ENCODE measurements at places on chromosomes 12 and 14.

- no peak for DNase-seq
These were observed 86.0 kb upstream of the ATF1 start for GRCh38 chr12:50677858-50678257.

DNA sequence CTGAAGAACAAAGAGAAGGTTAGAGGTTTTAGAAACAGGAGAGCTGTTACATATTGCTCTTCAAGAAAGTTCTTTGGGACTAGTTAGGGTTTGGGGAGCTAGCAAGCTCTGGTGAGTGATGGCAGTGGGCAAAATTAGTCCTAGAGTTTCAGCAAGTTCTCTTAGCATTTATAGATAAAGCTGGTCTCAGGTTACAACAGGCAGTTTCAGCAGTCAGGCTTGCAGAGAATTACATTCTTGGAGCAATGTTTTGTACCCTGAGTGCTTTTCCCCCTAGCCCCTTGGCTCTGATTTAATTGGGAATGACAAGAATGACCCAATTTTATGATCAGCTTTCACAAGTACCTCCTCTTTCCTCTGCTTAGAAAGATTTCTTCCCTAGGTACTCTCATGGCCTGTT lies 21.4 kb upstream of the EID3 start:
- DNase-seq, result no peak

DNA sequence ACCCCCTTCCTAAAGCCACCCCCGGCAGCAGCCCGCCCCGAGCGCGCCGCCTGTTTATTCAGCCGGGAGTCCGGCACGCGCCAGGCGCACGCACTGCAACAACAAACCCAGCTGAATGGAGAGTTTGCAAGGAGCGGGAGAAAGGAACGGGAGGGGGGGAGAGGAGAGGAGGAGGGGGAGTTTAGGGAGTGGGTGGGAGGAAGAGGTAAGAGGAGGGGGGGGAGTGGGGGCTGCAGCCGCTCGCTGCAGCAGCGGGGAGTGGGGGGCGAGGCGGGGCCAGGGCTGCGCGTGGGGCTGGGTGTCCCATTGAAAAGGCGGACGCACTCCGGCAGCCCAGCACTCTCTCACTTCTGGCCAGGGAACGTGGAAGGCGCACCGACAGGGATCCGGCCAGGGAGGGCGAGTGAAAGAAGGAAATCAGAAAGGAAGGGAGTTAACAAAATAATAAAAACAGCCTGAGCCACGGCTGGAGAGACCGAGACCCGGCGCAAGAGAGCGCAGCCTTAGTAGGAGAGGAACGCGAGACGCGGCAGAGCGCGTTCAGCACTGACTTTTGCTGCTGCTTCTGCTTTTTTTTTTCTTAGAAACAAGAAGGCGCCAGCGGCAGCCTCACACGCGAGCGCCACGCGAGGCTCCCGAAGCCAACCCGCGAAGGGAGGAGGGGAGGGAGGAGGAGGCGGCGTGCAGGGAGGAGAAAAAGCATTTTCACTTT lies at the start of gene ASCL1:
Gene ASCL1 (plus strand): TSS at position 336 of the 712 bp plus-strand sequence. CDS start 571 bp downstream, outside the sequence.
- DNase-seq, result no peak

DNA sequence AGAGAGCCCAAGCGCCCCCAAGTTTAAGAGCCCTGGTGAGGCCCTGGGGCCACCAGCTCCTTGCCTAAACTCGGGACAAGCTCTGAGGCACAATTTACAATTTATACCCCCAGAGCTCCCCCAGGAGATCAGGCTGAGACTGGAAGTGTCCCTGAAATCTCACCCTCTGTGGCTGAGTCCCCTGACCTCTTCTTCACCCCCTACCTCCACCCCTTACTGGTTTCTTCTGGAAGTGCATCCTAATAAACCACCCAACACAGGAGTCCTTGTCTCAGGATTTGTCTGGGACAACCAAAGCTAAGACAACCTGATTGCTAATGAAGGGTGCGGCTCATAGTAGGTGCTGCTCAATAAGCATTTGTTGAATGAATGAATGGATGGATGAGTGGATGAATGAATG lies 206.4 kb downstream of the BCL11B start:
- DNase-seq, result no peak

DNA sequence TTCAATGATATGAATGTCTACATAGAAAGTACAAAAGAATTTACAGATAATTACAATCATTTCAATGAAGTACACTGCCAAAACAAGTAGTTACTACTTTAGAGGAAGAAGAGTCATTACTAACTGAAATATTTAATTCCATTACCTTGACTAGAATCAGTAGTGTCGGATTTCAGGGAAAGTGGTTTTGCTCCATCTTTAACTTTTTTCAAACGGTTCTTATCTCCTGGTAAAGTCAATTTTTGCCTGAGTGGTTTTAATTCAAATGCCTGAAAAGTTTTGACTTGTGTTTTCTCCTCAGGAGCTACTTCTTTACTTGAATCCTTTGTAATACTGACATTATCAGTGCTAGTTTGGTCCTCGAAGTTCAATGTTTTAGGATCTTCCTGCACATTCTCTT lies 6.9 kb downstream of the ZFC3H1 start:
- DNase-seq, result no peak

DNA sequence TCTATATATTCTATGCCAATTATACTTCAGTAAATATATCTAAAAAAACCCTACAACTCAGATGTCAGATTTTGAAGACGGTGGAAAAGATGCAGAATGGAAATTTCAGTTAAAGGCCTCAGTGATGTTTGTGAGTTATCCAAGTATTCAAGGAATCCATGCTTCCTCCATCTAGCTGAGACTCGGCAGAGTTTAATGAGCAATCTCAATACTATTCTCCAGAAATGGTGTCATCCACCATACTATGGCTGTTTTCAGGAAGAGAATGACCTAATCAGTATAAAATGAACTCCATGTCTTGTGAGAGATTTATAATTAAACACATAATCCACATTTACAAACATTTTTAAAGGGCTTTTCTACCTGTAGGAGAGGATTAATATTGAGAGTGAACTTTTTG lies 66.0 kb downstream of the KLHL28 start:
- DNase-seq, result no peak

GRCh38 chr14:99590746-99591555 lies 13.1 kb downstream of the CCDC85C start:
- no peak for DNase-seq

DNA sequence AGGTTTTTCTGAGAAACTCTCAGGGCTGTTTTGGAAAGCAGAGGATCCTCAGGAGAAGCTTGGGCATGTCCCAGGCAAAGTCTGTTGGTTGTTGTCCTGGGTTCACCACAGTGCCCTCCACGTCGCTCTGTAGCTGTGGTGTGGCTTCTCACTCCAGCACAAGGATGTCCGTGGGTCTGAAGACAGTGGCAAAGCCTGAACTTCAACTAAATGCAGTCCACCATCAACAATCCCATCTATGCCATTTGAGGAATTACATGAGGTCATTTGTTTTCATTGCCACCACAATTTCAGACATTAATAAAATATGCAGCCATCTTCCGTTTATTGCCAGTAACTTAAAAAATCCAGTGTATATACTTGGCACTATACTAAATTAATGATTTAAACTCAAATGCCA lies 272.1 kb downstream of the LRIG3 start:
- no peak for DNase-seq

GRCh38 chr12:62629971-62630739 lies 163.5 kb downstream of the MON2 start:
- no peak for DNase-seq

GRCh38 chr14:24147761-24148428 lies 597 bp downstream of the RNF31 start:
- DNase-seq, result no peak

GRCh38 chr12:823028-823698 lies 70.8 kb downstream of the WNK1 start:
- no peak for DNase-seq

DNA sequence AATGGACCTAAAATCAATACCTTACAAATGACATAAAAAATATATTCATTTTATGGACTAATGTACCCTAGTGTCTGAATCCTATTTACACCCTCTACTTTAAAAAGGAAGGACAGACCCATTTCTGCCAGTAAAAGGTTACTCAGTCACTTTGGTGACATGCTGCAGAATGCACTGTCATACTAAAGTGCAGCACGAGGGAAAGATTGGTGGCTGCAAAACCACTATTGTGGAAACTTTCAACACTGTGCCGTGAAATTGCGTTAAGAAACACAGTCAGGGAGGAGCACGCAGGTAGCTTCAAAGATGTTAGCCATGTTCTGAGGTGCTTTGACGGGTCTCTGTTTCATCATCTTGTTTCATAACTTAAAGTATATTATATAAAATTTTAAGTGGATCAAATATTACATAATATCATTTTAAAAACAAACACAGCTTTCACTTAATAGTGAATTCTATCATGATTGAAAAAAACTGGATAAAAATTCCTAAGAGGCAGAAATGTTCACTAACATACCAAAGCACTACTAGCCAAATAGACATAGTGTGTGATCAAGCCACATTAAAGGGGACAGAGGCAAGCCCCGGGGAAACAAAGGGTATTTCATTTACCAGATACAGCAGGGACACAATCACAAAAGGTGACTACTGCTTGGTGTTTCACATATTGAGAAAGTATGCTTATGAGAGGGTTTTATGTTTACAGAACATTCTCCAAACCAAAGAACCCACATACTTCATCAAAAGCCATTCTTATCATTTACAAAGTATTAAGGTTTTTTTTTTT lies 330.8 kb upstream of the SOX5 start:
- DNase-seq, result no peak

DNA sequence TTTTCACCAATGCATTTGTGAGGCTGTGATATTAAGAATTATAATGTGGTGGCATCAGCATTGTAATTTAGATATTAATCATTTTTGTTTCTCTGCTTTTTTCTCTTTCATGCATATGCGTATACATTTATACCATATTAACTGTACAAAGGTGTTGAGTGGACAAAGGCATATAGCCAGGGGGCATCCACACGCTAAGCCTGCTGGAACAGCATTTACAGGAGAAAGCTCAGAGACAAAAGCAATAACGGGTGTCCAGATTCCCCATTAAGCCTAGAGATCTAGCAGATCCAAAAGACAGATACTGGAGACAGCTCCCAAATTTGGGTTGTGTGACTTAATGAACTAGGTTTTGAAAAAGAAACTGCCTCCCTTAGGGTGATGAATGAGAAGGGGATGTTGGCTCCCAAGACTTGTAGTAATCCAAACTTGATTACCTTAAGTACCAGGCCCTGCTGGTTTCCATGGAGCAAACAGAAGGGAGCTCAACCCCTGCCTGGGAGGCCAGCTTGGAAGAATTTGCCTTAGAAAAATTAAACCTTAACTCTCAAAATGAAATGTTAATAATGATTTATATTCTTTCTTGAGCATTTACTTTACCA lies 181.9 kb downstream of the SLC6A15 start:
- no peak for DNase-seq

GRCh38 chr12:132998741-132999140 lies 12.6 kb downstream of the ZNF26 start:
- no peak for DNase-seq

DNA sequence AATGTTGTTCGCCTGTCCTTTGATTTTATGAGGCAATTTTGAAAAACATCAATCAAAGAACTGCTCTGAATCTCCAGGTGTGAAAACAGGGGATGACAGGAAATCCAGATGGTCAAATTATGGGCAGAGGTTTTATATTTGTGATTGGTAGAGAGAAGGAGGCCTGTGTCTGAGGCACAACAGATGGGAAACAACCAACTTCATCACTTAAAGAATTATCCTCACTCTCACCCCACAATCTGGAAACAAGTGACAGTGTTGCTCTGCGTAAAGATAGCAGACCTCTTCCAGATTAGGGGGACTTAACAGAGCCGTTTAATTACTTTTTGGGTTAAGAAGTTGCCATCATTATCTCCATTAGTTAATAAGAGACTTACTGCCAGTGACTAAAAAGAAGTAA lies 64.1 kb upstream of the EGLN3 start:
- DNase-seq, result no peak

GRCh38 chr12:49233842-49234526 lies 30.9 kb upstream of the TUBA1C start:
- no peak for DNase-seq

- no peak for DNase-seq
These were observed 136.8 kb downstream of the TPH2 start for GRCh38 chr12:72075401-72075800.

DNA sequence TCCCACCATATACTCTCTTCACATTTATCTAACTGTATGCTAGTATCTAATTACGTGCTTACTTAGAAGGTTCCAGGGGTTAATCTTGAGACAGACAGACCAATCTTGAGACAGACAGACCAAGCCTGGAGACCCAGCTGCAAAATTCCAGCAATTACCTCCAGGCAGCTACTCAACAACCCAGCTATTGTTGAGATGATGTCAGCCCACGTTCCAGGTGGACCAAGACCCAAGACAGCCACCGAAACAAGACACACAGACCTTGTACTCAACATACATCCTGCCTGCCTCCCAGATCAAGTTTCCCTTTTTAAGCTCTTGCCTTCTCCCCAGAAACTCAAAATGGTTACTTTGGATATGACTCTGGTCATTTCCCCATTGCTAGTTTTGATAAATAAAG lies 64.9 kb upstream of the VASH1 start:
- DNase-seq, result no peak

DNA sequence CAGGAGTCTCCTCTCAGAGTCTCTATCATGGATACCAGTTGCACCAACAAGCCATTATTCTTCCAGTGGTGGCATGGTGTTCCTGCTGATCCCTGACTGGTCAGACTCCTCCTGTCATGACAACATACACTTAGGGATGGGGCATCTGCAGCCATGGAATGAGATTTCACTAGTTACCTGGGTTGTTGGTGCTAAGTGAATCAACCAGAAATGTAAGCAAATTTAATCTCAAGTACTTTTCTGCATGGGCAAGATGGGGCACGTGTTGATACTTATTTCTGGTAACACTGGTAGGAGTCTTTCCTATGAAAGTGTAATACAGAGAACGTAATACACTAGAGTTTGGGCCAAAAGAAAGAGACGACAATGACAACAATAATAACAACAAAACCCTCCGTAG lies 211.5 kb upstream of the FOXN3 start:
- no peak for DNase-seq

- no peak for DNase-seq
These were observed 96.6 kb upstream of the E2F7 start for GRCh38 chr12:77161944-77162343.

DNA sequence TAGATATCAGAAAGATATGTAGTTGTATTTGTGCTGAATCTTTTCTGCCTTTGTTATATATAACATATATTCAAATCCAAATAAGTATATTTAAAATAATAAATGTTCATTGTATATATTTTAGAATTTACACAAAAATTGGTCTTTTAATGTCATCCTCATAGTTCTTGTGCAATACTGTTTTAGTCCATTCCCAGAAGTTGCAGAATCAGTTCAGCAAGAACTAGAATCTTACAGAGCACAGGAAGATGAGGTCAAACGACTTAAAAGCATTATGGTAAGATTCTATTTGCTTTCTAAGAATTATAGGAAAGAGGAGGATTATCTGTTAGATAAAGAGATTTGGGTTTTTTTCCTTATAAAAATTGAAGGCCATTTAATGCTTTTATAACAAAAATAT lies 51.0 kb downstream of the SCFD1 start:
- no peak for DNase-seq

GRCh38 chr14:100058777-100059437 lies 6.3 kb upstream of the EVL start:
- no peak for DNase-seq

DNA sequence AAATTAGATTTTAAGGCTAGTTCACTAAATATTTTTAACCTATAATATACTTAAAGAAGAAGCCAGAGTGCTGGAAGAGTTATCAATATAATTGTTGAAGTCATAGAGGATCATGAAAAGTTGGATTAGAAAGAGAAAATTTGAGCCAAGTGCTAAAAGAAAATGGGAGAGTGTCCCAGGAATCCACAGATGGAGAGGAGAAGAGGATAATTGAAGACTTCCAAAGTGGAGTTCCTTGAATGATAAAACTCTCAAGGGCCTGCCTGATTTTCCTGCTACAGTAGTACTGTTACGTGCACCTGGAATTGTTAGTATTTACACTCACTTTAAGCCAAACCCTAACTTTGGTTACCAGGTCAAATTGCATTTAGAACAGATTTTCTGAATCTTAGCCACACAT lies 113.2 kb downstream of the MSRB3 start:
- DNase-seq, result no peak

Data from stimulated activated CD8-positive, alpha-beta memory T cell treated with anti-CD3 and anti-CD28 coated beads, Interleukin-7, amount 100 ng/mL, for 1 hour (primary cell).